ENCODE measurements at places on chromosomes 5 and 9.

GRCh38 chr9:27676827-27677226, 103.5 kb upstream of the C9orf72 start:
- no peak for DNase-seq

DNA sequence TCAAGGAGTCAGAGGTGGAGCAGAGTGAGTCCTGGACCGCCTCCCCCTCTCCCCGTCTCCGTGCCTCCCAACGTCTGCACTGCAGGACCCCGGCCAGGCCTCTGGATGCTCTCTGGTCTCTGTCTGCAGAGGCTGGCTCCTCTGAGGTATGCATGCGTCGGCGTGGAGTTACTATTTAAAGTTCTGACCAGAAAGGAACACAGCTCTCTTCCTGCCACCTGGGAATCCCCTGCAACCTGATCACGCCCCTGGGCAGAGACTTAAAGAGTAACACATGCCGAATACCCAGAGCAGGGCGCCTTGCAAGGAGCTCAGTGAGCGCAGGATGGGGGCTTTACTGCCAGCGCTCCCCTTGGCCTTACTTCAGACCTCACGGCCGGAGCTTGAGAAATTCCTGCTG, 16.0 kb downstream of the ANXA6 start:
- peak; percentile 37 for DNase-seq

- no peak for DNase-seq
Measured at GRCh38 chr5:170576602-170577535, 73.0 kb downstream of the KCNIP1 start.

- DNase-seq, result no peak
Measured at GRCh38 chr9:121331992-121332685, 37.9 kb downstream of the STOM start.

DNA sequence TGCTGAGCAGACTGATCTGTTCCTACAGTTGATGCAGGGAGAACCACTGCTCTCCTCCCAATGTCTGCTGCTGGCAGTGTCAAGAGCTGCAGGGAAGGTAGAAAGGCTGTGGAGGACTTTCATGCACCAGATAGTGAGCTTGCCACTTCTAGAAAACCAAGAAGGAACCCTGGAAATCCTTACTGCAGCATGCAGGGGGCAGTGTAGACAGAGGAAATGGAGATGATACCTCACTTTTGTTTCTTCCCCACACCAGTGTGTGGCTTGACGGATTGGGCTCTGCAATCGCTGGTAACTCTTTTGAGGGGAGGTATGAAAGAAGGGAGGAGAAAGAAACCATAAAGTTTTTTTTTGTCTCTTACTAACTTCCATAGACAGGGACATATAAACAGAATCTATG, 480.7 kb downstream of the DMAC1 start:
- DNase-seq, result no peak

DNA sequence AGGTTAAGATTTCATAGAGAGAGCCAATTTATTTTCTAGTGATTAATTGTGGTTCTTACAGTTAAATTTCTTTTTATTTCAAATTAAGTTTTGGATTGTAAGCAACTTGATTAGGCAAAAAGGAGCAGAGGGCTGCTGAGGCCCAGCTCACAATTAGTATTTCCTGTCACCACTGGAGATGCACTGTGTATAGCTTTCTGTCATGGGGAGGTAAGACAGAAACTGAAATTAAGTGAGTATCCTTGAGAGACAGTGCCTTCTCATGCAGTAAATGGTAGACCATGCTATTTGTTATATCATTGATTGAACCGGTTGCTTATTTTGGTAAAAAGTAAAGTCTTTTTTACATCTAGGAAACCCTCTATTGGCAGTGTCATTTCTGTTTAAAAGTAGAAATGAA, 190.7 kb downstream of the CCDC171 start:
- no peak for DNase-seq

Data from nephron progenitor cell (in vitro differentiated cells).